ENCODE measurements at places on chromosomes 6 and 20. TPM values are rescaled to one million over a fixed set of nuclear protein-coding genes. Genes with fewer than 3 reads are reported as not detected.
A peak's percentile ranks its signal among the peaks of the same experiment; 100 is the strongest.

BPIFB4 gene
- not detected for polyA plus RNA-seq

TPBG gene
- 125 TPM for polyA plus RNA-seq

MCHR2 gene
- not detected for polyA plus RNA-seq

SNTA1 gene
- polyA plus RNA-seq = 11.2 TPM

RIPOR2 gene
- 3.3 TPM for polyA plus RNA-seq

MYLK4 gene
- polyA plus RNA-seq = 0.20 TPM

MYH7B gene
- polyA plus RNA-seq = 0.49 TPM

GRCh38 chr6:156943166-156943565, 166.0 kb downstream of the ARID1B start:
- DNase-seq = peak; percentile 74

DNA sequence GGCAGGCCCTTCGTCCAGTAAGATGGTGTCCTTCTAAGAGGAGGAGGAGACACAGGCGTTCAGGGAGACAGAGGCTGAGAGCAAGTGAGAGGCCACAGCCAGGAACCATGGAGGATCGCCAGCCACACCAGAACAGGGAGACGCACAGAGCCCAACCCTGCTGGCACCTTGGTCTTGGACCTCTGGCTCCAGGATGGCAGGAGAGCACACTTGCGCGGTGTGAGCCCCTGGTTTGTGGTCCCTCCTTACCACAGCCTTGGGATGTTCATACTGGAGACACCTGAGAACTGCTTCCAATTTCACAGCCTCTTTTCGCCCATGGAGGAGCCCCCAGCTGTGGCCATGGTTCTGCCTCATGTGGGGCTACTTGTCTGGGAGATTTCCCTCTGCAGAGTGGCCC, 222.4 kb downstream of the DLL1 start:
- DNase-seq = no peak

DNA sequence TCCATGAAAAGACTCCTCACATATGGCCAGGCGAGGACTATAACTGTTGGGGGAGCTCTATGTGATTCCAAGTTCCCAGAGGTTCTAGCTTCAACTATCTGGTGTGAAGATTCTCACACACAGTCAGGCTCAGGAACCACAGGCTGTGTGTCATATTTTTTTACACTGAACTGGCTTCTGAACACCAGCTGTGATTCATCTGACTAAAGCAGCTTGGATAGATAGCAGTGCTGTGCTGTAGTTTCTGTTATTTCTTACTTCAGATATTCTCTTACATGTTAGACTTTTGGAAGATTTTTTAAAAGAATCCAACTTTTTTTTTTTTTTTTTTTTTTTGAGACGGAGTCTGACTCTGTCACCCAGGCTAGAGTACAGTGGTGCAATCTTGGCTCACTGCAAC, 140.7 kb upstream of the MCHR2 start:
- DNase-seq = peak; percentile 57

GRCh38 chr20:45293041-45294002, 13.3 kb upstream of the RBPJL start:
- peak; percentile 82 for DNase-seq

GRCh38 chr6:2938004-2938631, 33.2 kb downstream of the SERPINB6 start:
- no peak for DNase-seq

- peak; percentile 33 for DNase-seq
Measured at GRCh38 chr6:158061709-158062461, 80.2 kb downstream of the SYNJ2 start.

DNA sequence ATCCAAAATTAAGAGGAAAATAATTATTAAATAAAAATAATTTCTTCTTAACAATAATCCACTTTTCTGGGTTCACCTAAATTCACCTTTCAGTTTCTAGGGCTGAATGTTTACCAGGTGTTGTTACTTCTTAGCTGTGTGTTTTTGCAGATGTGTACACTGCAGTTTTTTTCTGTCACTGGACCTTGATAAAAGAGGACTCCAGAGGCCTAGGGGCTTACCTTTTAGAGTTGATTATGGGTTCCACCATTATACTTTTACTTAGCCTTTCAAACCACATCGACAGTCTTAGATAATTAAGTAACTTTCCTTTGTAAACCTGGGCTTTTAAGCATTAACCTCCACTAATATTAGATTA, 766.5 kb downstream of the BCKDHB start:
- DNase-seq = no peak

DNA sequence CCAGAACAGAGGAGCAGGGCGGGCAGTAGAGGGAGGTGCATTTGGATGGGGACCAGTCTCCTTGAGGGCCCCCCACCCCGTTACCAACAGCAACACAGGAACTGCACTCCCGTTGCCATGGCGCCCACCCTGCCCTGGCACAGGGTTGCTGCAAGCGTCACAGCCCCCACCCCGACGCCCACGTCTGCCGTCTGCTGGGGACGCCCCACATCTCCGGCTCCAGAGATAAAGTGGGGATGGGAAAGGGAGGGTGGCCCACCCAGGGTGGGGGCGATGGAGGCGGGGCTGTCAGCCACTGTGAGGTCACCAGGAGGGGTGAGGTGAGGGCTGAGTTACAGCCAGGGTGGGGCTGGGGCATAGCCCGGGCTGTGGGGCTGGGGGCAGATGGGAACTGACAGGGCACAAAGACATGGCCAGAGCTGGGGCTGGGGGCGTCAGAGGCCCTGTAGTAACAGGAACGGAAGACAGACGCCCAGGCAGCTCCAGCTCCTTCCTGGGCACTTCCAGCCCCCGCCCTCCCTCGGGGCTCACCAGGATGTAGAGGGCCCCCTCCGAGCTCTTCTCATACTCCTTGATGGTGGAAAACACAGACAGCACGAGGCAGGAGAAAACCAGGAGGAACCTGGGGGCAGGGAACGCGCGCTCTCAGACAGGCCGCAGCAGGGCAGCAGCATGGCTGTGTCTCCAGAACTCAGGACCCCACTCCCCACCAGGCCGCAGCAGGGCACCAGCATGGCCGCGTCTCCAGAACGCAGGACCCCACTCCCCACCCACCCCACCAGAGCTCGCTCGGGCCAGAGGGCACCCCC, 26.0 kb downstream of the KCNQ2 start:
- no peak for DNase-seq

- DNase-seq = no peak
Measured at GRCh38 chr20:37309936-37310590, 20.6 kb downstream of the MANBAL start.

GRCh38 chr6:99146711-99147110, 199.0 kb upstream of the FBXL4 start:
- DNase-seq = no peak

- no peak for DNase-seq
Measured at GRCh38 chr20:25725639-25726038, 29.0 kb upstream of the ZNF337 start.

- peak; percentile 26 for DNase-seq
Measured at GRCh38 chr6:12048609-12049008, 36.5 kb downstream of the HIVEP1 start.

- no peak for DNase-seq
Measured at GRCh38 chr6:91181416-91181815, 594.5 kb upstream of the MAP3K7 start.

- DNase-seq = no peak
Measured at GRCh38 chr20:46365487-46366220, 40.8 kb downstream of the ELMO2 start.

GRCh38 chr20:18665135-18665534, 77.3 kb downstream of the DTD1 start:
- DNase-seq = no peak

GRCh38 chr6:151087861-151088598, 151.7 kb upstream of the AKAP12 start:
- peak; percentile 26 for DNase-seq

DNA sequence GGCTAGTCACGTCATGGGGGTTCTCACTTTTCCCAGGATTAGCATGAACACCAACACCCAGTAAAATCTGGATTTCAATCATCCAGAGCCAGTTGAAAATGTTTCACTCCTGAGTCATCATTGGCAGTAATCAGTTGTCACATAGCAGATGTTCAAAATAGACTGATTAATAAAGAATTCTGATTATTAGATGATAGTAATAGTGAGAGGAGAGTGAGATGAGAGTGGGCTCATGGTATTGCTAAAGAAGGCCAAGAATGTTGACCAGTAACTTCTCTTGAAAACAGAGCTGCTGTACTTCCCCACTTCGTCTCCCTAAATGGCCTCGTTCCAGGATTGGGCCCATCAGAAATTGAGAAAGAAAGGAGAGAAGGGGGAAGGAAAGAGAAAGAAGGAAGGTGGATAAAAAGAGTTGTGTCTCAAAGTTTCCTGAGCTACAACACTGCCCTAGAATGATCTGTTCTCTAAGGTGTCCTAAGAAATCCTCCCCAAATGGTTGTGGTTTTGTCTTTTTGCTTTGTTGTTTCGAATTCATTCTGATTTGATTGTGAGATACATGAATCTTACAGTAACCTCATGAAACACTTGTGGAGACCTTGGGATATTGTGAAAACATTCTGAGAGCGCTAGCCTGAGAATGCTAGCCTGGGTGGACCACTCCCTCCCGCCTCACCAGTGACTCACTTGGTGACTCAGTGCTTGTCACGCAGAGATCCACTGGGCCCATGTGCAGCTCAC, 502.2 kb upstream of the JARID2 start:
- peak; percentile 99 for DNase-seq
